ENCODE measurements at places on chromosomes 2 and 18.
A peak's percentile ranks its signal among the peaks of the same experiment; 100 is the strongest.

- no peak for DNase-seq
Observed at GRCh38 chr2:62489162-62489561, 16.8 kb downstream of the TMEM17 start.

DNA sequence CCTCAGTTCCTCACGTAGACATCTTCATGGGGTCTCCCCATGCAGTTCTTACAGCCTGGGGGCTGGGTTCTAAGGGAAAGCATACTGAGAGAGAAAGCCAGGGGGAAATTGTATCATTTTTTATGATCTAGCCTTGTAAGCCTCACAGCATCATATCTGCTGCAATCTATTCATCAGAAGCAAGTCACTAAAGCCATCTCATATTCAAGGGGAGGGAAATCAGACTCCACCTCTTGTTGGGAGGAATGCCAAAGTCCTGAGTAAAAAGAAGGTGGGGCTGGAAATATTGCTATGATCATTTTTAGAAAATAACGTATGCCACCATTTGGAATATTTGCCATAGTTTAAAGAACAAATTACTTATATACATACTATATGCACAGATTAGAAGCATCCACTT lies 304.6 kb downstream of the TXNL1 start:
- no peak for DNase-seq

GRCh38 chr2:235098269-235098668 lies 146.5 kb downstream of the SH3BP4 start:
- DNase-seq = no peak

DNA sequence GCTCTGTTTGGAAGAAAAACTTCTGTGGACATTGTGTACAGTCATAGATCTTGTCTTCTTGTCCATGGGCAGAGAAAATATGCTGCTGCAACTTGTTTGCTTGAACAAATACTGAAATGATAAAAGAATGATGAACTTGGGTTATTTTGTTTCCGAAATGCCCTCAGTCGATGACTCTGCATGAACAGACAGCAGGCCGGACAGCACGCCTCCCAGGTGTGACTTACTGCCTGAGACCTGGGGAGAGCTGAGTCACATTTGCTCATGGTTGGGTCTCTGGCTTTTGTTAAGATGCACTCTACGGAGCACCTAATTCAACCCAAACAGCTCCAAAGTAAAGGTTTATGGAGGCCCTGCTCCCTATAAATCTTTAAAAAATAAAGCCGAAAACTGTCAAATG lies 262.5 kb downstream of the ZNF521 start:
- no peak for DNase-seq

- DNase-seq = no peak
Observed at GRCh38 chr2:43803113-43803512, 29.3 kb downstream of the DYNC2LI1 start.

- DNase-seq = no peak
Observed at GRCh38 chr2:188966079-188966571, 8.0 kb upstream of the COL3A1 start.

- no peak for DNase-seq
Observed at GRCh38 chr18:54023471-54023870, 201.0 kb downstream of the MBD2 start.

DNA sequence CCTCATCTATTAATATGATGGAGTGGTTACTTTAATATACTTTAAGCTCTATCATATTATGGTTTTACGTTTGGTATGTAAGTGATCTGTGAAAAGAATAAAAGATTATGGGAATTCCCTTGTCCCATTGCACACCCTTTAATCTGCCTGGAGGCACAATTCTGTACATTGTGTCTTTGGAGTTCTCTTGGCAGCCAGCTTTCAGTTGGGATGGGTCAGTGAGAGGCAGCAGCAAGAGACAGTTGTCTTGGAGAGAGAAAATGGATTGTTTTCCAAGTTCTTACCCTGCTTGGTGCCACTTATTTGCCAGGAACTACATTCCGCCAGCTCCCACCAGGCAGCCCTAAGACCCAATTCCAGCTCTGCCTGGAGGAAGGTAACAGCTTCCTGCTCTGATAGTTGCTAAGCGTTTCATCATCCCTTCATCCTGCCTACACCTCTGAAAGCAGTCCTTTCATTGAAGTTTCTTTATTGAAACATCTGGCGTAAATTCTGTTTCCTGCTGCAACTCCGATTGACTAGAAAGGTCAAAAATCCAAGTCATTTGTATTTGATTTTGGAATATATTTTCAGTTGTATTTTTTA lies 365.2 kb downstream of the AKAIN1 start:
- no peak for DNase-seq

GRCh38 chr2:175432793-175433192 lies 251.3 kb upstream of the ATP5MC3 start:
- no peak for DNase-seq

- DNase-seq = no peak
Observed at GRCh38 chr18:11991021-11991795, 9.9 kb downstream of the IMPA2 start.

DNA sequence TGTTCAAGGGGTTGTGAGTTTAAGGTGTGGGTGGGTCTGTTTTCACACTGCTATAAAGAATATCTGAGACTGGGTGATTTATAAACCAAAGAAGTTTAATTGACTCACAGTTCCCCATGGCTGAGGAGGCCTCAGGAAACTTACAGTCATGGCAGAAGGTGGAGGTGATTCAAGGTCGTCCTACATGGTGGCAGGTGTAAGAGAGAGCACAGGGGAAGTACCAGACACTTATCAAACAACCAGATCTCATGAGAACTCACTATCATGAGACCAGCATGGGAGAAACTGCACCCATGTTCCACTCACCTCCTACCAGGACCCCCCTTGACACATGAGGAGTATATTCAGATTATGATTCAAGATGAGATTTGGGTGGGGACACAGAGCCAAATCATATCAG lies 38.0 kb downstream of the RHBDD1 start:
- no peak for DNase-seq

GRCh38 chr2:211159972-211160371 lies 603.6 kb downstream of the CPS1 start:
- no peak for DNase-seq

GRCh38 chr2:102422910-102423309 lies at the start of gene IL18RAP:
Gene IL18RAP (plus strand): TSS chr2:102423160. CDS start chr2:102423278, 118 bp downstream.
- no peak for DNase-seq

DNA sequence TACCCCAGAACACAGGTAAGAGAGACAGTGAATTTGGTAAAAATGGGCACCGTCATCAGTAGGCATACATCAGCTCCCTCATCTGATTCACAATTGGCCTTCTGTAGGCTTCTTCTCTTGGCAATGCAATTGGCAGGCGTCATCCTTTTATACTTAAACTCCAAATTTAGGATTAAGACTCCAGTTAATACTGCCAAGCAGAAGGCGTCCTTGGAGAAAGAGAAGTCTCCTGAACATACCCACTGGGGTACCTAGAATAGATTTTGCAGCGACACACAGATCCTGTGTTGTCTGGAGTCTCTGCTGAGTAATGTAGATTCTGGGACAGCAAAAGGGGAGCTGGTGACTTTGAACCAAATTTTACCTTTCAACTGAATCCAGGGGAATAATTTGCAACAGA lies 592 bp upstream of the METAP1D start:
- DNase-seq = peak; percentile 24

- no peak for DNase-seq
Observed at GRCh38 chr2:70767079-70767698, 811 bp downstream of the ADD2 start.

DNA sequence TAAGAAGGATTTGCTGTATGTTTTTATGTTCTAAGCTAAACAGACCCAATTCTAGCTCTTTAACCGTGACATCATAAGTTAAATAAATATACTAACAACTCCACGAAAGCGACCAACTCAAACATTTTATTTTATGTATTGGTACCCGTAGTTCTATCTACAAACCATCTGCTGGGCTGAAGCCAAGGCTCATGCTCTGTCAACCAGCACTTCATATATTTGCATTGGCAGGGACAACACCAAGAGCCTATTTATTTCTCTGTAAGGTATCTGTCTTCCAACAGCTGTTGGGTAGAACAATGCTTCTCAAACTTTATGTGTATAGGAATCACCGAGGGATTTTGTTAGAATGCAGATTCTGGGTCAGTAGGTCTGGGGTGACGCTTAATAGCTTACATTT lies 64.5 kb downstream of the PID1 start:
- no peak for DNase-seq

GRCh38 chr2:1846046-1847015 lies 102.0 kb upstream of the PXDN start:
- DNase-seq = no peak

- DNase-seq = peak; percentile 81
Observed at GRCh38 chr18:36899289-36899688, 70.4 kb downstream of the KIAA1328 start.

- no peak for DNase-seq
Observed at GRCh38 chr2:66101206-66101605, 333.7 kb upstream of the MEIS1 start.

GRCh38 chr2:222319586-222320435 lies 21.0 kb upstream of the PAX3 start:
- no peak for DNase-seq

DNA sequence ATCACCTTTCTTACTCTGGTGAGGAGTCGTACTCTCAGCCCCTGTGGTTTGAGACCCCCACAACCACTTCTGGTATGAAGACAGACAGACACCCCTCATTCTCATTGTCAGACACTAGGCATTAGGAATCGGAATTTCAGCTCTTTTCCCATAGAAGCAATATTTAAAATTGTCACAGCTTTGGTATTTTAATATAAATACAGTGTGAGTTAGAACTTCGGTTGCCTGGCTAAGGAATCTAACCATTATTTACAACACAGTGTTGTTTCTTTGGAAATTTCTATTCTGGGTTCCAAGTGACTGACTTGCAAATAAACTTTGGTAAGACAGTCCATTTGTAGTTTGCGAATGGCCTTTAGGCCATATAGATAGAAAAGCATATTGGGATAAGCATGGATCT lies 318.1 kb downstream of the PARD3B start:
- DNase-seq = no peak

DNA sequence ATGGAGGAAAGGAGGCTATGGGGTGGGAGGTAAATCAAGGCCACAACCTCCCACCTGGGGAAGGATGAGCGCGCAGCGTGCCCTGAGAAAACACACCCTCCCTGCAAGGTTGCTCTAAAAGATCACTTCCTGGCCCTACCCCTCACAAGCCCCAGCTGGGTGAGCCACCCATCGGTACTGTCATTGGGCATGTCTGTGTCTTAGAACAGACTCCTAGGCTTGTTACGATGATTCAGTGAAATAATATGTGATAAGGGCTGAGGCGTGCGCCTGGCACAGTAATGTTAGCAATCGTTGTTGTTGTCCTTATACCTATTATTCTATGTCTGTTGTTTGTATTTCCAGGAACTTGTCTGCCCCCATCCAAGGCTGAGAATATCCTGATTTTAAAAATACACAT lies 175.1 kb downstream of the ZFP36L2 start:
- peak; percentile 40 for DNase-seq

DNA sequence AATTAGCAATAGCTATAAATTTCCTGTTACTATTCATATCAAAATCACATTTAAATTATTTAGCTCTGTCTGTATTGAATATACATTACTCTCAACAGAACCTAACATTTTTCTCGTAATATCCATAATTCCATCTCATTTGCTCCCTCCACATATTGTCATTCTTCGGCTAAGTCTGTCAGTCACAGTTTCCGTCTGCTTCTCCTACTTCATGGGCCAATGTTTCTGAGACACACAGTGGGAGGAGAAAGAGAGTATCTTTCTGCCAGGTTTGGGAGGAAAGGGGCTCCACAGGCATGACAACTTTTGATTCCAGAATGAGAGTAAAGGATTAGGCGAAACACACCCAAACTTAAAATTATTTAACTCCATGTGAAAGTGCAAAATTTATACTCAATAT lies 273.1 kb upstream of the SMIM21 start:
- DNase-seq = no peak

DNA sequence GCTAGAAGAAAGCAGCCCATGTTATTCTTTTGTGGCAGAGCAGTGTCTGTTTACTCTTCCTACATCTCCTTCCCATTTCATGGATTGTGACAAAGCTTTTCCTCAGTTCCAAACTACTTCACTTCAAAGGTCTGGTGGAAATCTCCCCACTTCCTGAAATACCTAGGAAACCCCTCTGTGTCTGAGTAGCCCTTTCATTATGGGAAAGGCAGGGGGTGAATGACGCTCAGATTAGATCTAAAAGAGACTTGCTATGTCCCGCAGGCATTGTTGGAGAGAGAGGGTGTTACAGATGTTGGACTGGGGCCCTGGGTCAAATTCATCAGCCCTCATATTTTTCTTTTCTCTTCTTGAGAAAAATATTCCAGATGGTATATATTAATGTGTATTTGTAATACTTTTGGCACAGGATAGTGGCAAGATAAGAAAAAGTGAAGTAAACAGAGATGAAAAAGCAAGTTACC lies 675.0 kb downstream of the IRS1 start:
- no peak for DNase-seq

All from hematopoietic multipotent progenitor cell treated with erythropoietin and hydrocortisone succinate and interleukin-3 and kit ligand, for 8 days (in vitro differentiated cells).